ENCODE measurements at places on chromosomes 13 and 19.

- no peak for DNase-seq
Observed at GRCh38 chr13:82344867-82345266, 1537.4 kb downstream of the SLITRK1 start.

GRCh38 chr13:91142572-91142971, 204.9 kb upstream of the MIR17HG start:
- no peak for DNase-seq

DNA sequence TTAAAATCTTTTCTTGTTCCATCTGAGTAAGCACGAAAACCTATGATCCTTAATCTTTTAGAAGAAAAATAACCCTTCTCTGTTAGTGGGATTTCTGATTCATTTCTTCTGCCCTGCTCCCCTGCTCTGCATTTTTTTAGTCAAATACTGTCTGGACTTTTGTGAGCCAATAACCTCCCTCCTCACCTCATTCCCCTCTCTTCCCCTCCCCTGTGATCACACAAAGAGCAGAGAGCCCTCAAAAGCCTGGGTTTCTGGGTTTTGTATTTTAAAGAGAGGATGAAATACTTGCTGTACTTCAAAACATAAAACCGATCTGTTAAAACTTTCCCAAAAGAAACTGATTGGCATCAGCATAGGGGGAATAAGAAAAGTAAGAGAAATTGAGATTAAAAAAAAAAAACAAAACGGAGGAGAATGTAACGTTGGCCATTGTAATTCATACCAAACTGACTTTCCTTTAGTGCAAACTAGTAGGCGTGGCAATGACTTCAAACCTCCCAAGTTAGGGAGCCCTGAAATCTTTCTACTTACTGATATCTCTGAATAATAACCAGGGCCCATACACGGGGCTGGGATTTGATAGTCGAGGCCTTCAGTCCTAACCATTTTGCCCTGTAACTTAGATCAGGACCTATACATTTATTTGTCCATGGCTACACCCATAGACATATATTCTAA, 232.9 kb downstream of the TM9SF2 start:
- DNase-seq = no peak

GRCh38 chr13:113342820-113343691, 20.9 kb downstream of the GRTP1 start:
- DNase-seq = no peak

DNA sequence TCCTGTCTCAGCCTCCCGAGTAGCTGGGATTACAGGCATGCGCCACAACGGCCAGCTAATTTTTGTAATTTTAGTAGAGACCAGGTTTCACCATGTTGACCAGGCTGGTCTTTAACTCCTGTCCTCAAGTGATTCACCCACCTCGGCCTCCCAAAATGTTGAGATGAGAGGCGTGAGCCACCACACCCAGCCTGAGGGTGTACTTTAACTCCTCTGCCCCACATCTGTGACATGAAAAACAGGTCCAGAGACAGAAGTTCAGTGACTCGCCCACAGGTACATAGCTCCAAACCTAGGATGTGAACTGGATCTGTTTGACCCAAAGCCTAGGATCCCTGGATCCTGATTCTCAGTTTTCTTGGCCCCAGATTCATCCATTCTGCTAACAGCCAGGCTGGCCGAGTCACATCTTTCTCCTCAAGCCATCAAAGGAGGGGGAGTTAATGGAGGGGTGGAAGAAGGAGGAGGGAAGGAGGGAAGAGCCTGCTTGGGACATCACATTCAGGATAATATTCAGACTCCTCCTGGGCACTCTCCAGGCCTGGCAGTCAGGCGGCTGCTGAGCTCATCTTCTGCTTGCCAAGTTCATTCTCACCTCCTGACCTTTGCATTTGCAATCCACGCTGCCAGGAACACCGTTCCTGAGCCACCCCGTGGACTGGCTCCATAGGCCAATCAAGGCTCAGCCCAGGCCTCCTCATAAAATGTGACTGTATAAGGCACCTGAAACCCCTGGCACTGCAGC, 3.1 kb downstream of the SPC24 start:
- no peak for DNase-seq

- peak; percentile 94 for DNase-seq
Observed at GRCh38 chr19:17125728-17126677, 50.4 kb downstream of the MYO9B start.

GRCh38 chr13:26476111-26476781, 81.2 kb upstream of the WASF3 start:
- no peak for DNase-seq

DNA sequence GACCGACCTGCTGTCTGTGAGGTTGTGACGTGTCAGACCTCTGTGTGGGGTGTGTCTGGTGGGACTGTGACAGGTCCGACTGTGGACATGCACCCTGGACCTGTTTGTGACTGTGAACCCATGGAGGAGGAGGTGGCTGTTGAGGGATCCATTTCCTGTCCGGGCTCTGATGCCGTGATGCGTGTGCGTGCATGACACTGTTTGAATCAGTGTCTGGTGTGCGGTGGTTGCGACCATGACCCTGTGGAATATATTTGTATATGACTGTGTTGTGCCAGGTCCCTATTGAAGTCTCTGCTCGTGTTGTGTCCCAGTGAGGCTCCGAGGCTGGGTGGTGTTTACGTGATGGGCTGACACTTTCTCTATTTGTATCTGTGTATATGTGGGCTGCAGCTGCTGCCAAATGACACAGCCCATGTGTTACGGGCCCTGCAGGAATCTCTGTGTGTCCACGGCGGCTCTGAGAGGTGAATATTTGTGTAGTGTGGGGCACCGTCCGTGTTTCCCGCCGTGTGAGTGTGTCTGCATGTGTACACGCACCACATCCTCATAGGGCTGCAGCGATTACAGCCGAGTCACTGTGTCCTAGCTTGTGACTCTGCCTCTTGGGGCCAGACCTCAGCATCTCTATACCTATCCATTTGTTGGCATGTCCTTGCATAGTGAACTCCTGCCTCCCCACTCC, 18.3 kb downstream of the CCDC97 start:
- peak; percentile 70 for DNase-seq

DNA sequence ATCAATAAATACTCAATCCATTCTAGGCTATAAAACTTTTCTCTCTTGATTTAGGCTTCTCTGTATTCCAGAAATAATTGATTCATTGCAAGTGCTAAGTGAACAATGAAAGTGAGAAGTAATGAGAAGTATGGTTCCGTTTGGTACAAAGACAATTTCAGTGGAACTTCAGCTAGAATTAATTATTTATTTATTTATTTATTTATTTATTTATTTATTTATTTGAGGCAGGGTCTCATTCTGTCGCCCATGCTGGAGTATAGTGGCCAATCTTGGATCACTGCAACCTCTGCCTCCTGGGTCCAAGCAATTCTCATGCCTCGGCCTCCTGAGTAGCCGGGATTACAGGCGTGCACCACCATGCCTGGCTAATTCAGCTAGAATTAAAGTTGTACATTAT, 262.1 kb downstream of the B3GLCT start:
- DNase-seq = no peak

- no peak for DNase-seq
Observed at GRCh38 chr13:105702441-105702840, 833.0 kb downstream of the EFNB2 start.

- DNase-seq = peak; percentile 88
Observed at GRCh38 chr19:1025960-1026782, at the start of gene CNN2. TSS of gene CNN2 (plus strand) at chr19:1026608. CDS start at chr19:1026662, 54 bp downstream.

GRCh38 chr13:65287405-65287804, 1942.7 kb downstream of the PCDH9 start:
- no peak for DNase-seq

GRCh38 chr19:45514376-45515051, 7.2 kb downstream of the VASP start:
- no peak for DNase-seq

DNA sequence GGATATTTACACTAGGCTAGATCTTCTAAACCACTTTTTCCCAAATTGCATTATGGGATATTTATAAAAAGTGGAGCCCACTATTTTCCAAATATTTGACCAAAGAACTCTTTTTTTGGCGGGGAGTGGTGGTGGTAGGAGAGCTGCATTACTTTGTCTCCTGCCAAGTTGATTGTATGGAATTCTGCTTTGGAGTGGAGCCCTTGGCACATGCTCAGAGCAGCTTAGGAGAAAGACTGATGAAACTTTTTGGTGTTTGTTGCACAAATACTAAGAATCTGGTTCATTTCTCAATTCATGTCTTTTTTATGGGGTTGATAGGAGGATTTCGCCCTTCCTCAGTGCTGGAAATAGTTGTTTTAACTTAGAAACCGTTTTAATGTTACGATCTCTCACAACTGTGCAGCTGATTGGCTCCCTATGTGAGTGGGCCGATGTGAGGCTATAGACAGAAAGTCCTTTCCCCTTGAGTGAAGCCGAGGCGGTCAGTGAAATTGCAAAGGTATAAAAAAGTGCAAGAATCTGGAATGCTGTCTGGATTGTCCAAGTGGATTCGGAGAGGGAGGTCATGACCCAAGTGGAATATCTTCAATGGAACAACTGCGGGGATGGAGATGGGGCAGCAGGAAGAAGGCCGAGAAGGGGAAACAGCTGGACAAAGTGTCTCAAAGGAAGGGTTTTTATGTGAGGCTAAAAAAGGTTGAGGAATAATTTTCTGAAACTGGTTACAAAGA, 415.9 kb downstream of the FGF9 start:
- DNase-seq = no peak

DNA sequence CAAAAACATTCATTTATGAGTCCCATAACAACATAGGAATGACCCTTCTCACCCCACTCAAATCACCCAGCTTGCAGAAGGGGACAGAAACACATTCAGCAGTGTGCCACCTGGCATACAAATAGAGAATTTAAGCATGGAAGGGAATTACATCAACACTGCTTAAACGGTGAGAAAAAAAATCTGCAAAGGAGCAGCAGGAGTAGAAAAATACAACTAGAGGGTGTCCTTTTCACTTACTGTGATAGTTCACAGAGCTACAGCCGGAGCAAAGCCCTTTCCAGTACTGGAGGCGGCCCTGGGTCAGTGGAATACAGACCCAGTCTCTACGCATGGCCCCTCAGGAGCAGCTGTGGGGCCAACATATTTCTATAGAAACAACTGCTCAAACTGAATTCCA, 764.3 kb upstream of the ARGLU1 start:
- no peak for DNase-seq

DNA sequence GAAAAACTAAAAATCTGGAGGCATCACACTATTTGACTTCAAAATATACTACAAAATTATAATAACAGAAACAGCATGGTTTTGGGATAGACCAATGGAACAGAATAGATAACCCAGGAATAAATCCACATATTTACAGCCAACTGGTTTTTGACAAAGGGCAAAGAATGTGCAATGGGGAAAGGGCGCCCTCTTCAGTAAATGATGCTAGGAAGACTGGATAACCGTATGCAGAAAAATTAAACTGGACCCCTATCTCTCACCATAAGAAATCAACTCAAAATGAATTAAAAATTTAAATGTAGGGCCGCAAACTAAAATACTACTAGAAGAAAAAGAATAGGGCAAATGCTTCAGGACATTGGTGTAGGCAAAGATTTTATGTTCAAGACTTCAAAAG, 440.5 kb upstream of the SGCG start:
- DNase-seq = no peak

GRCh38 chr13:75437582-75438318, 44.2 kb downstream of the TBC1D4 start:
- DNase-seq = no peak

DNA sequence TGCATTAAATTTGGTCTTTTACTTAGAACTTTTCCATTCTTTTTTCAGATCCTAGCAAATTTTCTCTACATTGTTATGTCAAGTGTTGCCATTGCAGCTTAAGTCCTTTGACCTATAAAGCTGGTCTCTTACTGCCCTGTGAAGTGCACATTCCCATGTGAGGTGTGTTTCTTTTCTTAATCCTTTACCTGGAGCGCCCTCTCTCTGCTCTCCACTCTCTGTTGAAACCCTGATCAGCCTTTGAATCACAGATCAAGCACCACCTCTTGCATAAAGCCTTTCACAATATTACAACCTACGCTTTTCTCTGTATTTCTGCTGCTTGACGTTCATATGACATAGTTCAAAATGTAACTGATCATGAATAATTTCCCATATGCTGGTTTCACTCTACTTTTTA, 84.8 kb downstream of the PCDH17 start:
- DNase-seq = no peak

- no peak for DNase-seq
Observed at GRCh38 chr19:49651029-49651819, 9.2 kb downstream of the SCAF1 start.

DNA sequence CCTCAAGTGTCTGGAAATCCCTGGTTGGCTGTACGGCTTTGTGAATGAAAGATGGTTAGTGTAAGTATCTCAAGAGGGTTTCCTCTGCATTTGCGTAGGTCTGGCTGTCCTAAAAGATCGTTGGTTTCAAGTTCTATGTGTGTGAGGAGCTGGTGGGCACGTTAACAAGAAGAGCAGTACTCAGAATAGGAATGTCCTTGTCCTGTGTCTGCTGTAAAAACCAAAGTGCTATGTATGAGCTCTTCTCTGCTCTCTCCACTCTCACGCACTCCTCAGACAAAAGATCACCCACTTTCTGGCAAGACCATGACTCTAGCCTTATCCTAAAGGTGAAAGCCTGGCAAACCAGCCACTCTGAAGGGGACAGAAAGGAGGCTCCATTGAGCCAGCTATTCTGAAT, 39.1 kb downstream of the USP12 start:
- no peak for DNase-seq

DNA sequence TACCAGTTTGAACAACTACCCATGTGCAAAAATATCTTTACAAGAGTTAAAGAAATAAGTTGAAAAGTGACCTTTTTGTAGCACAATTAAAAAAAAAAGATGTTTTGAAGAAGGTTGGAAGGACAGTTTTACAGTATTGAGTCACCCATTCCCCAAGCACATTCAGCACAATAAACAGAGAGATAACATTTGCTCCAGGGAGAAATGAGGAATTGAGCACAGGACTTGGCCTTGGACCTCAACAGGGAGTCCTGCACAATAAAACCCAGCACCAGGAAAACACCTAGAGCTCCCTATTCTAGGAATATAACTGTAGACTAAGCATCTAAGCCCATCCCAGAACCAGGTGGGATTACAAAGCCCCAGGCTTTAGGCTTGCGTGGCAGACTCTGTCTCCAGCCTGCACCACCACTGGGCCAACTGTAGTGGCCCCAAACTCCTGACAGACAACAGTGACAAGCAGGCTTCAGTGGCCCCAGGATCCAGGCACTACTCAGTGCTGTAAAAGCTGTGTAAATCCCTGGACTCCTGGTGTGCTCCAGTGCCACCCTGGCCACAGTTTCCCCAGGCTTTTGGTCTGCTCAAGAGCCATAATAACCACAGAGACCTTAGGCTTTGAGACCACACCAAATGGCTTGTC, 857.2 kb downstream of the SLITRK1 start:
- DNase-seq = no peak

- DNase-seq = no peak
Observed at GRCh38 chr13:23822252-23822824, 66.9 kb downstream of the MIPEP start.

GRCh38 chr19:17977021-17977420, 10.1 kb downstream of the KCNN1 start:
- DNase-seq = peak; percentile 45

- DNase-seq = no peak
Observed at GRCh38 chr13:70473907-70474306, 365.7 kb upstream of the KLHL1 start.

DNA sequence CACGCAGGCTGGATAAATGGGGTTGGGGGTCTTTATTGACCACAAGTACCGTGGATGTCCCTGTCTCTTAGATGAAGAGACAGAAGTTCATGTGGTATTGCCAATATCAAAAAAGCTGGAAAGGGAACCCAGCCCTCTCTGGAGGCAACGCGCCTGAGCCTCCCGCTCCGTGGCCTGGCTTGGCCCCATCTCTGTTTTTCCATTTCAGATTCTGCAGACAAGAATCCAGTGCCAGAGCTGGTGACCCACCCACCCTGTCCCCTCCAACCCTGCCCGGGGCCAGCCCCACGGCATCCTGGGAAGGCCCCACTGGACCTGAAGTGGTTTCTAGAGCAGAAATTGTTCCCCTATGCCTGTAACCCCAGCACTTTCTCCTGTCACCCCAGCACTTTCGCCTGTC, 57.7 kb downstream of the PTPRS start:
- no peak for DNase-seq
